Cerebellar nuclear complex (tissue), 1 donor: ENCODE measurements at places on chromosomes 16 and 17.

- DNase-seq = no peak
Observed at GRCh38 chr17:78973792-78974520, 5.8 kb downstream of the LGALS3BP start.

DNA sequence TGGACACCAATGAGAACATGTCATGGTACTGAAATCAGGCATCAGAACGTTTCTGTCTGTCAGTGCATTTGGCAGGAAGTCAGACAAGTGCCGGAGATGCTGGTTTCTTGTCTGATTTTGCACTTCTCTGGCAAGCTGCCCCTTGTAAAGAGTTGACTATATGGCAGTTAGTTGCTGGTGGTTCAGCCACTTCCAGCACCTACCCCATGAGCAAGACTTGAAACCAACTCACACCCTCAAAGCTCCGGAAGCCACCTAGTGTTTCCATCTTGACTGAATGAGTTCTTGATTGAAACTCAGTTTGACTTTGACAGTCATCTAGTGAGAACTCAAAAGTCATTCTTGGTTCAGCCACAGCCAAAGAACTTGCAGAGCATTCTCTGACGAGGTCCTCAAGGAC is 225.1 kb downstream of the SPECC1 start:
- DNase-seq = no peak

DNA sequence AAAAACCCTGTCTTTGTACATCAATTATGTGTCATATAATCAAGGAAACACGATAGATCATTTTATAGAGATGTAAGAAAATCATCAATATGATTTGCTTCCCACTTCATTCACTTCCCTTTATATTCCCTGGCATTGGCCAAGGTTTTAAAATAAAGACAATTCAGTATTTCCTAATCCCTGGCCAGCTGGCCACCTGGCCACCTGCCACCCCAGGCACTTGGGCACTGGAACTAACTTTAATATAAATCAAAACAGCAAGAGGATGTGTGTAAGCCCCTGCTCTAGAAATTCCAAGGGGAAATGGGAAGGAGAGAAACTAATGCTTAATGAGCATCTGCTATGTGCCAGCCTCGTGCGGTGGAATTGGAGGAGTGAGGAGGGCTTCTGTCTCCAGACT is 58.6 kb upstream of the TOB1 start:
- DNase-seq = no peak

GRCh38 chr16:30142672-30143346 is 19.8 kb upstream of the MAPK3 start:
- no peak for DNase-seq

- DNase-seq = no peak
Observed at GRCh38 chr16:68490829-68491575, 42.7 kb upstream of the SMPD3 start.

- no peak for DNase-seq
Observed at GRCh38 chr17:49035470-49036269, 38.5 kb downstream of the IGF2BP1 start.

GRCh38 chr16:82699711-82700495 is 73.1 kb downstream of the CDH13 start:
- no peak for DNase-seq
